ENCODE measurements at places on chromosomes 6 and 20.
A peak's percentile ranks its signal among the peaks of the same experiment; 100 is the strongest.

DNA sequence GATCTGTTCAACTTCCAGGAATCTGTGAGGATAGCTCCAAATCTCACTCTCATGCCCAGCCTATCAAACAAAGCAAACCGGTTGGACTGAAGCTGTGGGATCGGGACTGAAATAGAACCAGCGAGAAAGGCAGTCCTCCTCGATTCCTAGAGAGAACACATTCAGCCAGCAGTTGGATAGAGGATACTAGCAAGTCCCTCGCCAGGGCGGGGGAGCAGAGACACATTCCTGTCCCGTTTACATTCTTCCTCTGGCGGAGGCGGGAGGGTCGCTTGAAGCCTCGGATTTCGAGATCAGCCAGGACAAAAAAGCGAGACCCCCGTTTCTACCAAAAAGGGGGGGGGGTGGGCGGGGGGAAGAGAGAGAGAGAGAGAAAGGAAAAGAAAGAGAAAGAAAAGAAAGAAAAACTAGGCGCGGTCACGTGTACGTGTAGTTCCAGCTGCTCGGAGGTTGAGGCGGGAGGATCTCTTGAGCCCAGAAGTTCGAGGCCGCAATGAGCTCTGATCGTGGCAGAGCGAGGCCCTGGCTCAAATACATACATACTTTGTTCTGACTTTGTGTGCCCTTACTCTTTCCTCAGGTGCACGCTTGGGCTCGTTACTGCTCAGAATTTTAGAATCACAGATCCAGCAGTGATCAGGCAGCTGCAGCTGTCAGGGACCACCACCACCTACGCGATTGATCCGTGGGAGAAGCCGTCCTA, 19.5 kb downstream of the ZNF311 start:
- peak; percentile 95 for DNase-seq

DNA sequence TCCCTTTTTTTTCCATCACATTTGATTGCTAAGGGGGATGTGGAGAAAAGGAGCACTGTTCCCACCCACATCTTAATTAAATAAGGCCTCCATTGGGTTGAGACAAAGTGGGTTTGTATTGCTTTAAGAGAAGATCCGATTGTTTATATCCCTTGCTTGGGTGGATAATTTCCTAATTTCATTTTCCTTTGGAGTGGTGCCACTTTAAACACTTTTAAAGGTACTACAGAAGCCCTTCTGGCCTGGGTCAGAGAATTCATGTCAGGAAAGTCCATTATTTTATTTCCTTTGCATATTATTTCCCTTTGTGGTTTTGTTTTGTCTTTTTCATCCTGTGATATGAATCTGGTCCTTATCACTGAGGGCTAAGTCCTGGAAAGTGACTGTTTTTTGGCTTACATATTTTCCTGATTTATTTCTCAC, 56.9 kb downstream of the PHACTR2 start:
- DNase-seq: no peak

DNA sequence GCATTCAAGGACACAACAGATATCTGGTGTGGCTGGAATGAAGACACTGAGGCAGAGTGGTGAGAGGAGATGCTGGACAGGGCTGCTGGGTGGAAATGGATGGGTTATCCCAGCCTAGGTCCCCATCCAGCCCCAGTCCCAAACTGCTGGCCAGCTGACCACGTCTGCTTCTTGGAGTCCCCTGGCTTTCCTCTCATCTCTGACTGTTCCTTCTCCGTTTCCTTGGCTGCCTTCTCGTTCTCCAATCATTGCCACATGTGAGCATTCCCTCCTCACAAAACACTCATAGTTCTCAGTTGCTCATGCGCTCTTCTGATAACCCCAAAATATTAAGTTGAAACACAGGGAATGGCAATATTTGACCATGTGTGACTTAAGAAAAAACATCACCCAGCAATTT, 31.5 kb downstream of the MAFB start:
- no peak for DNase-seq

GRCh38 chr6:91487696-91488392, 901.0 kb upstream of the MAP3K7 start:
- no peak for DNase-seq

DNA sequence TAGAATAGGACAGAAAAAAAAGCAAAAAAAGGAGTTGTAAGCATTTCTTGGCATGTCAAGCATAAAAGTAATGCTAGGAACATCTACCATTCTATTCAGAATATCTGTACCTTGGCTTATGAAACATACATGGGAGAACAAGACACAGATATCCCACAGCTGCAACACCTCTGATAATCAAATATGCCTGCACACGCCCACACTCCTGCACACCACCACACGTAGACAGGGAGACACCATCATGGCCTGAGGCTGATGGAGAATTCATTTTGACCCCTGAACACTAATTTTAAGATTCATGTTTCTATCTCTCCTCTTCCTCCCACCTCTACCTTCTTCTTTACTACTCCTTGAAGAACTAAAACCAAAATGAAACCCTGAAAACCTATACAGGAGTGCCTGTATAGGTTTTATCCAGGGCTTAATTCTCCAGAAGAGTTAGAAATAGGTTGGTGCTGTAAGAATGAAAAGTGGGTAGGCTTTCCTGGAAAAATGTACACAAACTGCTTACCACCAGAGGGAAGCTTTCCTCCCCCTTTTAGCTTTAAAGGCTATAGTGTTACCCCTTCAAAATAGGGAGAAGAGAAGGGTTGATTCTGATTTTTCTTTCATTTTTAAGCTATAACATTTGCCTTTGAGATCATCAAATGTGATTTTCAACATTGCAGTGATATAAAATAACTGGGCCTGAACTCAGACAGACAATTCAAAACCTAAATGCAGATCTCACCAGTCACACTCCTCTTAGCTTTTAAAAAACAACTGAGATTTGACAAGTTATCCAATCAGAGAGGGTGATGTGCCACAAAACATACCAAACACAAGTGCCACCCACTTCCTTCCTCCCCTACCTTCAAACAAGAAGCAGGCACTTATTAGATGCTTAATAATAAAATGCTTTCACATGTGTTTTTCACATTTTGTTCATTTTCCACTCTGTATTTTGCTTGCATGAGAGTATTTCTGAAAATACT, 57.9 kb downstream of the ELOVL5 start:
- DNase-seq: no peak

DNA sequence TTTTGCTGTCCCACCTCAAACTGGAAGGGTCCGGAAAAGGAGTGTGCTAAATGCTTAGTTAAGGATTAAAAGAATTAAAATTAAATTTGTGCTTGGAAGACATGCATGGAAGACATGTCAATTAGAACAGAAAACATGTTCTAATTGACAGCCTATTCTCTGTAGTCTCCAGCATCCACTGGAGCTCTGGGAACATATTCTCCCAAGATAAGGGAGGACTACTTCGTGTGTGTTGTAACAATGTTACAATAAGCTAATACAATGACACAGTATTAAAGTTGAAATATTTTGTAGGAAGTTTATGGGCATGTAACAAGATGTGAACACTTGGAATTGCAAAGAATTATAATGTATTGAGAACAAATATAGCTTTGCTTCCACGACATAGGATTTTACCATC, 567.4 kb upstream of the CITED2 start:
- no peak for DNase-seq

- peak; percentile 48 for DNase-seq
Observed at GRCh38 chr6:11606332-11606731, 68.8 kb downstream of the TMEM170B start.

- DNase-seq: no peak
Observed at GRCh38 chr6:74690365-74690764, 515.5 kb downstream of the COL12A1 start.

GRCh38 chr20:33790566-33790965, 20.6 kb upstream of the CHMP4B start:
- DNase-seq: no peak

DNA sequence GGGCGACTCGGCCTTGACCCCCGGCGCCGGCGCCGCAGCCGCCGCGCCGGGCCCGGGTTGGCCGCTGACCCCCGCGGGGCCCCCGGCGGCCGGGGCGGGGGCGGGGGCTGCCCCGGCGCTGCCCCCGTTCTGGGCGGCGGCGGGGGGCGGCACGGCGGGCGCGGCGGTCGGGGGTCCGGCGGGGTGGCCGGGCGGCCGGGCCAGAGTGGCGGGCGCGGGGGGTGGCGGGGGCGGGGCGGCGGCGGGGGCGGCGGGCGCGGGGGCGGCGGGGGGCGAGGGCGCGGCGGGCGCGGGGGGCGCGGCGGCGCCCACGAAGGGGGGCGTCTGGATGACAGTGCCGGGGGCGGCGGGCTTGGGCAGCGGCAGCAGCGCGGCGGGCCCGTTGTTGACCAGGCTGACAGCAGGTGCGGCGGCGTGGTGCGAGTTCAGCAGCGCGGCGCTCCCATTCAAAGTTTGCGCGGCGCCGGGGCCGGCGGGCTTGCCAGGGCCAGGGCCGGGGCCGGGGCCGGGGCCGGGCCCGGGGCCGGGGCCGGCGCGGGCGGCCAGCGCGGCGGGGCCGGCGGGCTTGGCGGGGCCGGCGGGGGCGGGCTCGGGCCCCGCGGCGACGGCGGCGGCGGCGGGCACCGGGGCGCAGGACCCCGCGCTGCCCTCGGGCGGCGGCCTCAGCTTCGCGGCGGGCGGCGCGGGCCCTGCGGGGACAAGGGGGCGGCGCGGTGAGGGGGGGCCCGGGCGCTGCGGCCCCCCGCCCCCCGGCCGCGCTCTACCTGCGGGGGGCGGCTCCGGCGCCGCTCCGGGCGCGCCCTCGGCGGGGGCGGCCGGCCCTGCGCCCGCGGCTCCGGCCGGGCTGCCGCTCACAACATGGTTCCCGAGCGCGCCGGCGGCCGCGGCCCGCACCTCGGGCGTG, 659 bp downstream of the TAF4 start:
- no peak for DNase-seq

DNA sequence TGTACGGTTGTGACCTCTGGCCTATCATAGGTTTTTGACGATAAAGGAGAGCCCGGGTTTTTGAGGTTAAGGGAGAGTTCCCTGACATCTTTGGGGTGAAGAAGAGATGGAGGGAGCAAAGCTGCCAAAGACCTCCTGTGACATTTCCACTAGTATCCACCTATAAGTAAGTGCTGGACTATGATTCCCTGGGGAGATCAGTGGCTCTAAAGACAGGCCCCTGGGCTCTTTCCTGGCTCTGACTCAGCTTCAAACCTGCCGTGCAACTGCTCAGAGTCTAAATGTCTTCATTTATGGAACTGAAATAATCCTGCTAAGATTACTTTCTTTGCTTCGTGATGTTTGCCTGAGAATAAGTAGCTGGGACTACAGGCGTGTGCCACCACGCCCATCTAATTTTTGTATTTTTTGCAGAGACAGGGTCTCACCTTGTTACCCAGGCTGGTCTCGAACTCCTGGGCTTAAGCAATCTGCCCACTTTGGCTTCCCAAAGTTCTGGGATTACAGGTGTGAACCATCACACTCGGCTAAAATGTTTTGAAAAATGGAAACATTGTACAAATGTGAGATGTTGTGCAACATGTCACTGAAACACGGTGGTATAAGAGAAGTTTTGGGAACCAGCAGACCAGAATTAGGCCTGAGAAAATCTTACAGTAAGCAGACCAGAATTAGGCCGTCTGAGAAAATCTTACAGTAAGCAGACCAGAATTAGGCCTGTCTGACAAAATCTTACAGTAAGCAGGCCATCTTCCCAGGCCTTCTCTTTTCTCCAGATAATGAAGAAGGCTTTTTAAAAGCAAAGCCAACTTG, 1.1 kb upstream of the PAQR8 start:
- DNase-seq: peak; percentile 49

- DNase-seq: no peak
Observed at GRCh38 chr6:169802790-169803189, 51.4 kb downstream of the ERMARD start.

Measured in fibroblast of villous mesenchyme (primary cell).